ENCODE measurements at places on chromosomes 11 and 22.

- DNase-seq = no peak
Observed at GRCh38 chr22:20957102-20957682, 9.9 kb upstream of the AIFM3 start.

GRCh38 chr22:49517211-49517610 is 310.5 kb downstream of the BRD1 start:
- DNase-seq = no peak

- DNase-seq = no peak
Observed at GRCh38 chr11:125777309-125777708, 1.3 kb downstream of the PATE2 start.

- no peak for DNase-seq
Observed at GRCh38 chr11:85847436-85847835, 7.7 kb upstream of the CCDC83 start.

DNA sequence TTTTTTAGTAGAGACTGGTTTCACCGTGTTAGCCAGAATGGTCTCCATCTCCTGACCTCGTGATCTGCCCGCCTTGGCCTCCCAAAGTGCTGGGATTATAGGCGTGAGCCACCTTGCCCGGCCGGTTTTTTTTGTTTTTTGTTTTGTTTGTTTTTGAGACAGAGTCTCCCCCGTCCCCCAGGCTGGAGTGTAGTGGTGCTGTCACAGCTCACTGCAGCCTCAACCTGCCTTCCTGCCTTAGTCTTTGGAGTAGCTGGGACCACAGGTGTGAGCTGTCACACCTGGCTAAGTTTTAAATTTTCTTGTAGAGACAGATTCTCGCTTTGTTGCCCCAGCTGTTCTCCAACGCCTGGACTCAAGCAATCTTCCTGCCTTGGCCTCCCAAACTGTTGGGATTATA is 3.2 kb downstream of the PPIL2 start:
- no peak for DNase-seq

- no peak for DNase-seq
Observed at GRCh38 chr11:1406571-1407485, 17.1 kb downstream of the BRSK2 start.

DNA sequence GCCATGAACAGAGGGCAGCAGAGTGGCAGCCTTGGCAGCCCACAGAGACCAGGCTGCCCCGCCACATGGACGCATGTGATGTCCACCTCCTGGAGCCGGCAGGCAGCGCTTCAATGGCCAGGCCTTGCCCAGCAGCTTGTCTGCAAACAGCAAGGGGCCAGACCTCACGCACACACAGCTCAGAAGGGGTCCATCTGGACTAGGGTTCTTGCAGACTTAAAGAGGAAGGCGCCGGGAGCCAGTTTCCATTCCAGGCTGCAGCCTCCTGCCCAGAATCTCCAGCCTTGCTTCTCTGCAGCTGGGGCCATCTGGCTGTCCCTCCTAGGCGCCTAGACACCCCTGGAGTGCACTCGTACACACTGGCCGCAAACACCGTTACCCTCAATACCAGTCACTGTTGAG is 91.9 kb upstream of the TMEM45B start:
- no peak for DNase-seq

- no peak for DNase-seq
Observed at GRCh38 chr22:49749885-49750510, 77.7 kb downstream of the BRD1 start.

DNA sequence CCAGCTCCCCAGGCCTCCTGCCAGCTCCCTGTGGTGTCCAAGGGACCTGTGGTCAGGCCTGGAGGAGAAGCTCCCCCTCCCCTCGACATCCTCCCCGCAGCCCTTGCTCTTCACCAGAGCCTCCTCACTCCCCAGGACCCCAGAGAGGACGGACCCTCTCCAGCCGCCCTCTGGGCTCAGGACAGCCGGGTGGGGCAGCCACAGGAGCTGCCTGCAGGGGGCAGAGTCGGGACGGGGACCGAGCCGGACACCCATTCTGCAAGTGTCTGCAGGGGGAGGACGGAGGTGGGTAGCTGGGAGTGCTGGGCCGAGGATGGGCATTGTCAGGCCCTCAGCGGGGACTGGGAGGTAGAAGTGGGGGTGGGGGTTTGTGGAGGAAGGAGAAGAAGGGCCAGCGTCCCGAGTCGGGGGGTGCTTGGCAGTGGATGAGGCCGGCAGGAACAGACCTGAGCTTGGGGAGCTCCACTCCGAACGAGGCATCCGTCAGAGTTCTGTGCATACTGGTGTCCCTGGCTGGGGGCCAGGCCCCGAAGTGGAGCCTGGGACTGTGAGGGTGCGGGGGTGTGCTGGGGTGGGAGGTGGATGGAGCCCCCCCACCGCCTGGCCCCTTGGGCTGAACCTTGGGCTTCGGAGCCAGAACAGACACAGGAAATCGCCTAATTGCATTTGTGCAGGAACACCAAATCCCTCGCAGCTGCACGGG is 15.2 kb downstream of the PRR33 start:
- no peak for DNase-seq

GRCh38 chr11:118789501-118790356 is 1.2 kb downstream of the DDX6 start:
- no peak for DNase-seq

DNA sequence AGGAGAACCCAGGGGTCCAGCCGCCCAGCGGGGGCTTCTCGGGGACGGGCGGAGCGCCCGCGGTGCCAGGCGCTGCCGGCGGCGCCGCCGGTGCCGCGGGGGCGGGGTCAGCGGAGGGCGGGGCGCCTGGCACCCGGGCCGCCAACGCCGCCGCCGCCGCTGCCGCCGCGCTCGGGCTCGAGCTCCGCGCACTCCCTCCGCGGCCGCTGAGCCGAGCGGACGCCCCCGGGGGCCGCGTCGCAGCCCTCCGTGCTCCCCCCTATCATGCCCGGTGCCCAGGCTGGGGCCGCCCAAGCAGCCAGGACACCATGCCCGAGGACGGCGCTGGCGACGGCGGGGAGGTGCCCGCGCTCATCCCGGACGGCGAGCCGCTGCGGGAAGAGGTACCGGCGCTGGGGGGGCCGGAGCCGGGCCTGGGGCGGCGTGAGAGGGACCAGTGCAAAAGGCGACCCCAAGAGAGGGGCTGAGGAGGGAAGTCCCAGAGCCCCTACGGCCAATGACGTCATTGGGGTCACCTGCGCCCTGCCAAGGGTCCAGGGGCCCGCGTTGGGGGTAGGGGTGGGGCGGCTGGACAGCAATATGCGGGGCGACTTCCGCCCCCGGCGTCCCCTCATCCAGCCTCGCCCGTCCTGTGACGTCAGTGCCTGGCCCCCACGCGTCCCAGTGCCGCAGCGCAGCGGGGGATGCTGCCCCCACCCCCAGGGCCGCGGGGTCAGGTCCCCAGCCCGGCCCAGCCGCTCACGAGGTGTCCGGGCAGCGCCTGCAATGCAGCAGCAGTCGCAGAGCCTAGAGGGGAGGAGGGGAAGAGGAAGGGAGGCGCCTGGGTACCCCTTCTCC is at the start of gene TMEM151A:
Gene TMEM151A (plus strand): TSS at position 189 of the 837 bp plus-strand sequence. CDS start 120 bp downstream, at position 309.
- DNase-seq = no peak

- DNase-seq = no peak
Observed at GRCh38 chr22:43969989-43970755, 14.9 kb downstream of the SAMM50 start.

GRCh38 chr11:27552341-27552740 is 45.8 kb upstream of the LIN7C start:
- DNase-seq = no peak

DNA sequence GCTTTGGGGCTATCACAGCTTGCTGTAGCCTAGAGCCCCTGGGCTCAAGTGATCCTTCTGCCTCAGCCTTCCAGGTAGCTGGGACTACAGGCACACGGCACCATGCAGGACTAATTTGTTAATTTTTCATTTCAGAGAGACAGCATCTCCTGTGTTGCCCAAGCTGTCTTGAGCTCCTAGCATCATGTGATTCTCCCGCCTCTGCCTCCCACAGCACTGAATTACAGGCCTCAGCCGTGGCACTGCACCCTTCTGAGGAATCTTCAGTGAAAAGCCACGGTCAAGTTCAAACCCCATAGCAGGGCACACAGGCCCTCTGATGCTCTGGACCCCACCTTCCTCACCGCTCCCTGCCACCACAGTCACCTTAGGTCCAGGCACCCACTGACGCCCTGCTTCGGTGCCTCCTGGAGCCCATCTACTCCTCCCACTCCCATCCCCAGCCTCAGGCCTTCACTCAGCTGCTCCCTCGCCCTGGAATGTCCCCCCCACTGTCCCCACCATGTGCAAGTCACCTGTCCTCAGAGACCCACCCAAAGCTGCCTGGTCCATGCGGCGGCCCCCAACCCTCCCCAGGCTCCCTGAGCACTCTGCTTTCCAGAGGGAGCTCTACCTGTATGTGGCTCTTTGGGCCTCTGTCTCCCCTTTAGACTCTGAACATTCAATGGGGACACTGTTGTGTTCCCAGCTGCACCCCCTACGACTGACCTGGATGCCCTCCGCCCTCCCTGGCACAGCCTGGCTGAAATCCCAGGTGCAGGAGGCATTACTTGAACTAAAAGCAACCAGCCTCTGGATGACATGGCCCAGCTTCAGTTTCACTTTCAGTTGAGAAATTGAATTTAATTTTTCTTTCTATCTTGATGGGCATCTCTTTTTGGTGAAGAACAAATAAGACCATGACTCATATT is 1.6 kb downstream of the APOL2 start:
- no peak for DNase-seq

DNA sequence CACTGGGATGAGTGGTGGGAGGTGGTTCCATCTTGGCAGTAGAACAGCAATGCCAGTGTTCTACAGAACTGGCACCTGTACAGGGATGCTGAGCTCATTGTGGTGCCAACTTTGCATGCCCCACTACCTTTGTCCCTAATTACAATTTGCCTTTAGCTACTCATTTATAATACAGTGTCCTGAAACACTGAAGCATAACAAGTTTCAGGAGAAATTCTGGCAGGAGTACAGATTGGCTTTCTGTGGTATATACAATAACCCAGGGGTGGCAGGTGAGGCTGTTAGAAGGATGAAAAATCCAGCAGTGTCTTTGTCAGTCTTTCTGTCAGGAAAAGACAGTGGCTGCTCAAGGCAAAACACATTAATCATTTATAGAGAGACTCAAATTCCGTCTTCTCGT is 240.3 kb downstream of the FAM76B start:
- no peak for DNase-seq

GRCh38 chr11:38153985-38154384 is 1555.9 kb upstream of the RAG2 start:
- DNase-seq = no peak

- DNase-seq = no peak
Observed at GRCh38 chr22:29345932-29346331, 30.4 kb upstream of the RASL10A start.

DNA sequence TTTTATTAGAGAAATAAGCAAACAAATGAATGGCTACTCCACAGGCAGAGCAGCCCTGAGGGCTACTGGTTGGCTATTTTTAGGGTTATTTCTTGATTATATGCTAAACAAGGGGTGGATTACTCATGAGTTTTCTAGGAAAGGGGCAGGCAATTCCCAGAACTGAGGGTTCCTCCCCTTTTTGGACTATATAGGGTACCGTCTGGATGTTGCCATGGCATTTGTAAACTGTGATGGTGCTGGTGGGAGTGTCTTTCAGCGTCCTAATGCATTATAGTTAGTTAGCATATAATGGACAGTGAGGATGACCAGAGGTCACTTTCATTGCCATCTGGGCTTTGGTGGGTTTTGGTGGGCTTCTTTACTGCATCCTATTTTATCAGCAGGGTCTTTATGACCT is 19.2 kb downstream of the SLC22A6 start:
- DNase-seq = no peak

DNA sequence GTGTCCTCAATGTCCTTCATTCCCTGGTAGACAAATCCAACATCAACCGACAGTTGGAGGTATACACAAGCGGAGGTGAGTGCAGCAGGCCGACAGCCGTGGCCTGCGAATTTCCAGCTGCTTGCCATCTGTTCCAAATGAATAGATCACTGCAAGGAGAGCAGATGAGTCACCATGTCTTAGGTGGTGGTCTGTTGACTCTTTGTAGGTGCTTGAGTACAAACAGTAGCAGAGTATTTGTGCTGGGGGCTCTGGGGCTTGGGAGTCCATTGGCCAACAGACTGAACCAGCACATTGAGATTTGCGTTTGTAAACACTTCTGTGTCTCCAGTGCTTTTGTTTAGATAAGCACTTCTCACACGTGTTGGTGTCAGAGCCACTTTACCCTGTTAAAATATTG is 21.1 kb downstream of the EIF3L start:
- DNase-seq = no peak

DNA sequence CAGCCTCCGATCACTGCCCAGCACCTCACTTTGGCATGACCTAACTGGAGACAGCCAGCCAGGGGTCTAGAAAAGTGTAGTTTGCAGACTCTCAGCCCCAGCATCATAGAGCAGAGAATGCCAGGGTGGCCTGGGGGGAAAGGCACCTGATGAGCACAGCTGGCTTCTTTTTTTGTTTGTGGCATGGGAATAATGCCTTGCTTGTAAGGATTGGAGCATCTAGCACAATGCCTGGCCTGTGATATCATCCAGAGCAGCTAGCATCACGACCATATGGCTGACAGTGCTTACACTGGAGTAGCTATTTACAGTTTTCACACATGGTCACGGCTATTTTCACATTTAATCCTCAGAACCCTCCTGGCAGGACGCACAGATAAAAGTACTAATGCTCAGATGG is 594.8 kb upstream of the B3GAT1 start:
- DNase-seq = no peak

DNA sequence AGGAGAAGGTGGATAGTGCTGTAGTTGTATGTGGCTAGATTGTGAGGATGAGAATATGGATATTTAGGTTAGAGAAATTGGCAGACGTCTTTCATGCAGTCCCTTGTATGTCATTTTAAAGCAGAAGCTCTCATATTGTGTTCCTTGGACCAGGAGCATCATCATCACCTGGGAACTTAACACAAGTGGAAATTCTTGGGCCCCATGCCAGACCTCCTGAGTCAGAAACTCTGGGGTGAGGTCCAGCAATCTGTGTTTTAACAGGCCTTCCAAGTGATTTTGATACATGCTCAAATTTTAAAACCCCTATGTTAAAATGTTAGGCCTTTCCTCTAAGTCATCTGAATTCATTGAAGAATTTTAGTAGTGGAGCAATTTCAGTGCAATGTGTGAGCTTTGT is 34.8 kb downstream of the JHY start:
- no peak for DNase-seq

DNA sequence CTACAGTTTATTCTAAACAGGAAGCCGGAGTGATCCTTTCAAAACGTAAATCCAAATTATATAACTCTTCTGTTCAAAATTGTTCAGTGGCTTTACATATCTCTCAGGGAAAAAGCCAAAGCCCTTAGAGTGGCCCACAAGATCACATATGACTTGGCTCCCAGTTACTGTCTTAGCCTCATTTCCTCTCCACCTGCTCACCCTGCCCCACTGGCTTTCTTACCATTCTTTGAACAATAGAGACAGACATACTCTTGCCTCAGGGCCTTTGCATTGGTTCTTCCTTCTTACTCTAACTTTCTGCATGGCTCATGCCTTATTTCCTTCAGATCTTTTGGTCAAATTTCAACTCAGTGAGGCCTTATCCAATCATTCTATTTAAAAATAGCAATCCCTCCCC is 52.1 kb downstream of the STIM1 start:
- no peak for DNase-seq

DNA sequence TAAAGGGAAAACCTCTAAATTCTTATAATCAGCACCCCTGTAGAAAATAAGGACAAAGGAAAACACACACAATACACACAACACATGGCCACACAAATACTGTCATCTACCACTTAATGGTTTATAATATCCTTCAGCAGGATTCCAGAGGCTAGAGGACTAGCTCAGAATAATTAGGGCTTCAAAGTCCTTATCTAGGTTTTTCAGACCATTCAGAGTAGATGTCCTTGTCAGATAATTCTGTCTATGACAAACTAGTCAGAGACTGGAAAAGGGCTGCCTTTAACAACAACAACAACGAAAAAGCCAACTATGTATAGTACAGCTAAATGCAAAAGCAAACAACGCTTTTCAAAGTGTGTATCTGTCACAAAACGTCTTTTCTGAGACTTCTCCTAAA is 456.5 kb upstream of the CNTN5 start:
- no peak for DNase-seq

All from H54 (cell line).